Large intestine (tissue), 12 donors: ENCODE measurements at places on chromosomes 4 and X.
A peak's percentile ranks its signal among the peaks of the same experiment; 100 is the strongest.

- H3K36me3 ChIP-seq, result no peaks in the 10 kb centered on the region
- H3K27ac ChIP-seq, result no peak overlapping the region
- no peak for DNase-seq
Measured at GRCh38 chr4:56211202-56211601, 176.1 kb downstream of the AASDH start.

DNA sequence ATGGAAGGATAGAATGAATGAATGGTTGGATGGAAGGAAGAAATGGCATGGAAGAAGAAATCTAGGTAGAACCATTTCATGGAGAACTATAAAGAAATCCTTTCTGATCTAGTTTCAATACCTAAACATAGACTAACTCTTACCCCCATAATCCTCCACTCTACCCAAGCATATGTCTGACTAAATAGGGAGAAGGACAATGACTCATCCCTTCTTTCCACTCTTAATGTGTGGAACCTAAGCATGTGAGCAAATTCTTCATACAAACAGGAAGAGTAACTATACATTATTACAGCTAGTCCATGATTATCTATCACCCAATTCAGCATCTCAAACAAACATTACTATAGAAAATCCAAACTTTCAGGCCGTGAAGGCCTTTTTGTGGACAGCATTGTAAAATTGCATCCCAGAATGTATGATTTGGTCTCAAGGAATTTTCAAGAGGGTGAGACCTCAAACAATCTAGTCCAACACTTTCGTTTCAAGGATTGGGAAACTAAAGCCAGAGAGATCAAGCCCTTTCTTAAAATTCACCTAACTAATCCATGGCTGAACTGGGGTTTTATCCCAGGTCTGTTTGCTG lies 11.2 kb downstream of the C1QTNF7 start:
- H3K4me3 ChIP-seq, result no peak overlapping the region
- no peak overlapping the region for H3K27ac ChIP-seq

DNA sequence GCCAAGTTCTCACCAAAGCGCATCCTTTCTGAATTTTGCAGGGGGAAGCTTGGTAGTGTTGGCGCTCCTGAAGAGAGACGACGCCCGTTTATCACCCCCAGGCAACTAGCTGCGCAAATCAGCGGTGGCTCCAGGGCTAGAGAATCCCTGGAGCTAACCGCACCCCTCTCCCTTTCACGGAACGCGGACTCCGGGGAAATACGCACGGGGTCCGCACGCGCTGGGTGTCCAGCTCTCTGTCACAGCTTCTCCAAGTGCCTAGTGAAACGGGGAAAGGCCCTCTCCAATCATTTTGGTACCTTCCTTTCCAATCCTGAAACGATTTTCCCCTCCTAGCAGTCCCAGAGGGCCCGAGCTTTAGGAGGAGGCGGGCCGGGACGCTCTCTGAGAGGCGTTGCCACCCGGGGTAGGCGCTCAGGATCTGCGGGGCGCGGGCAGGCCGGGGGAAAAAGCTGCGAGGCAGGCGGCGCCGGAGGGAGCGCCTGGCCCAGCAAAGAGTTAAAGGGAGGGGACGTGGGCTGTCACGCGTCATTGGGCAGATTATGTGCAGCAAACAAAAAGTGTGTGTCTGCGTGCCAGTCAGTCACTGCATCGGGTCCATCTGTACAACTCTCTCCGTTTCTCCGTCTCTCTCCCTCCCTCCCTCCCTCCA lies at the start of gene PRDM8:
TSS of gene PRDM8 (plus strand) at position 582 of the 652 bp plus-strand sequence. CDS start 2,578 bp downstream, outside the sequence.
- no peak within 1 kb of the TSS for H3K27ac ChIP-seq
- H3K4me3 ChIP-seq, result no peak within 1 kb of the TSS
- DNase-seq, result no peak

DNA sequence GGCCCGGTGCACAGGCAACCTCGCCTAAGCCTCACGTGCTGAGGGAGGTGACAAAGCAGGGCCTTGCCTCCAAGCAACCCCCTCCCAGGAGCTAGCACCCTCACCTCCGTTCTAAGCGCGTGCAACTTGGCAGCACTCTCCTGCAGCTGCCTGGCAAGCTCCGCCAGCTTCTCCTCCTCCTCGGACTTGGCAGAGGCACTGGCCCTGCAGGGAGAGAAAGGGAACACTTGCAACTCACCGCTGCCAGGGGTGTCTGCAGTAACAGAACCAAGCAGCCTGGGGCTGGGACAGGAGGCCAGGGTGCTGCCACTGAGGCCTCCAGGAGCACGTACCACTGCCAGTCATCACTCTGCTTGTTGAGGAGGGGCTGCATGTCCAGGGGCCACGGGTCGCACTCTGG lies 10.3 kb upstream of the TREX2 start:
- H3K27me3 ChIP-seq, result no peaks in the 10 kb centered on the region
- no peaks in the 10 kb centered on the region for H3K4me1 ChIP-seq
- no peak overlapping the region for H3K4me3 ChIP-seq
- H3K36me3 ChIP-seq, result peaks cover 10% of the 10 kb centered on the region
- DNase-seq, result no peak

- H3K36me3 ChIP-seq, result no peaks in the 10 kb centered on the region
- H3K27ac ChIP-seq, result no peak overlapping the region
- no peaks in the 10 kb centered on the region for H3K4me1 ChIP-seq
- no peak for DNase-seq
Measured at GRCh38 chr4:120025516-120025915, 41.1 kb downstream of the MAD2L1 start.

DNA sequence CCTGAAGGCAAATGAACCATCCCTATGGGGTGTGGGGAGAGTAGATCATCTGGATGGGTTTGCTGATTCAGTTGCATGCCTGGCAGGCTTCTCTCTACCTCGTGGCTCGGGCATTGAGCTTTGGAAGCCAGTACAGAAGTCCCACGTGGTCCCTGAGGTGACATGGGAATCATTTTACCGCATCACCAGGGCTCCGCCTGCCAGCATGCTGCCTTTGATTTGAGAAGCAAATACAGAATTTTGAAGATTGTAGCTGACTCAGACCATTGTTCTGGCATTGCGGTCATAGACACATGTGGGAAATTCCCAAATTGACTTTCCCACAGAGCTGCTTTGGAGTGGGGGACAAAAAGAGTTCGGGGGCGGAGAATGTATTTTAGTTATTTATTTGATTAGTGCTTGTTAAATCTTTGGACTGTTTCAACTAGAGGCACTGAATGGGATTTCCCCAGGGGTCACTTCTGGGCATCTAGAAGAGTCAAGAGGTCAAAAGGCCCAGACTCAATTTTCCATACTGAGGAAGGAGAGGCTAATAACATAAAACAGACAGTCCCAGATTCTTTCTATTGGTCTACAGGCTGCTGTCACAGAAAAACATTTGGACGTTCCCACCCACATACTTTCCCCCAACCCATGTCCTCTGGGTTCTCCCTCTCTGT lies 79.3 kb downstream of the NHSL2 start:
- H3K4me1 ChIP-seq, result no peaks in the 10 kb centered on the region
- H3K27me3 ChIP-seq, result no peaks in the 10 kb centered on the region
- no peaks in the 10 kb centered on the region for H3K36me3 ChIP-seq
- no peak for DNase-seq

GRCh38 chrX:24081661-24082154 lies 27.0 kb downstream of the EIF2S3 start:
- no peak overlapping the region for H3K4me3 ChIP-seq
- H3K4me1 ChIP-seq, result no peaks in the 10 kb centered on the region
- no peak overlapping the region for H3K27ac ChIP-seq
- DNase-seq, result peak; percentile 36

- H3K27ac ChIP-seq, result no peak overlapping the region
- peak; percentile 20 for DNase-seq
- H3K4me1 ChIP-seq, result no peaks in the 10 kb centered on the region
- no peaks in the 10 kb centered on the region for H3K36me3 ChIP-seq
- no peak overlapping the region for H3K4me3 ChIP-seq
Measured at GRCh38 chrX:64265265-64265664, 34.9 kb upstream of the ASB12 start.

GRCh38 chr4:5098176-5098575 lies 46.9 kb downstream of the STK32B start:
- no peak overlapping the region for H3K4me3 ChIP-seq
- no peaks in the 10 kb centered on the region for H3K36me3 ChIP-seq
- no peaks in the 10 kb centered on the region for H3K4me1 ChIP-seq
- no peaks in the 10 kb centered on the region for H3K27me3 ChIP-seq
- no peak overlapping the region for H3K27ac ChIP-seq
- DNase-seq, result no peak

- no peaks in the 10 kb centered on the region for H3K27me3 ChIP-seq
- H3K36me3 ChIP-seq, result no peaks in the 10 kb centered on the region
- peak; percentile 70 for DNase-seq
- peak overlapping the region; percentile 77 for H3K27ac ChIP-seq
- no peak overlapping the region for H3K4me3 ChIP-seq
Measured at GRCh38 chrX:48794911-48795515, 6.9 kb upstream of the HDAC6 start.

GRCh38 chr4:82084747-82085146 lies 289.0 kb downstream of the HNRNPD start:
- H3K36me3 ChIP-seq, result no peaks in the 10 kb centered on the region
- no peak overlapping the region for H3K4me3 ChIP-seq
- no peak for DNase-seq

- no peak overlapping the region for H3K27ac ChIP-seq
- no peaks in the 10 kb centered on the region for H3K36me3 ChIP-seq
- H3K27me3 ChIP-seq, result no peaks in the 10 kb centered on the region
- H3K4me3 ChIP-seq, result no peak overlapping the region
- no peak for DNase-seq
Measured at GRCh38 chrX:150842198-150842685, 56.2 kb downstream of the CD99L2 start.

- no peak for DNase-seq
- no peaks in the 10 kb centered on the region for H3K27me3 ChIP-seq
- H3K27ac ChIP-seq, result no peak overlapping the region
- H3K4me3 ChIP-seq, result no peak overlapping the region
- H3K4me1 ChIP-seq, result no peaks in the 10 kb centered on the region
Measured at GRCh38 chrX:39499996-39500395, 597.8 kb downstream of the BCOR start.

- H3K4me1 ChIP-seq, result no peaks in the 10 kb centered on the region
- no peaks in the 10 kb centered on the region for H3K27me3 ChIP-seq
- H3K4me3 ChIP-seq, result no peak overlapping the region
- no peak overlapping the region for H3K27ac ChIP-seq
Measured at GRCh38 chr4:63717384-63717783, 691.9 kb downstream of the TECRL start.

DNA sequence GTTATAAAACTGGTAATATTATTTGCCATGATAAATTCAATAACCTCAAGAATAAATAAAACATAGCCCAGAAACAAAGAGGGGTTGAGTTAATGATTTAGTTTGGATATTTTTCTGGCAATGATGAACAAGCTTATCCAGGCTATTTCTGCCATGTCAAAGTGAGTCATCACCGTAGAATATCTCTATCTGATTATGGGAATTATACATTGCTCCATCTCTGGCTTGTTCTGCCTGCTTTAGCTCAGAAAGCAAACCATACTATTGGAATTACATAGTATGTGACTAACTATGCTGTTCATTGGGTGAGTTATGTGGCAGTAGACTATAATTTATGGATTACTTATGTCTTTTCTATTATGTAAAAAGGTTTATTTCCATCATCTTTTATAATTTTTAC lies 680.1 kb upstream of the AADAT start:
- H3K27ac ChIP-seq, result no peak overlapping the region
- H3K4me3 ChIP-seq, result no peak overlapping the region
- no peak for DNase-seq
- H3K27me3 ChIP-seq, result no peaks in the 10 kb centered on the region
- no peaks in the 10 kb centered on the region for H3K36me3 ChIP-seq

- H3K27me3 ChIP-seq, result no peaks in the 10 kb centered on the region
- no peaks in the 10 kb centered on the region for H3K4me1 ChIP-seq
- H3K36me3 ChIP-seq, result peaks cover 8% of the 10 kb centered on the region
- no peak overlapping the region for H3K27ac ChIP-seq
- DNase-seq, result no peak
Measured at GRCh38 chr4:77877771-77878565, 15.3 kb downstream of the MRPL1 start.

DNA sequence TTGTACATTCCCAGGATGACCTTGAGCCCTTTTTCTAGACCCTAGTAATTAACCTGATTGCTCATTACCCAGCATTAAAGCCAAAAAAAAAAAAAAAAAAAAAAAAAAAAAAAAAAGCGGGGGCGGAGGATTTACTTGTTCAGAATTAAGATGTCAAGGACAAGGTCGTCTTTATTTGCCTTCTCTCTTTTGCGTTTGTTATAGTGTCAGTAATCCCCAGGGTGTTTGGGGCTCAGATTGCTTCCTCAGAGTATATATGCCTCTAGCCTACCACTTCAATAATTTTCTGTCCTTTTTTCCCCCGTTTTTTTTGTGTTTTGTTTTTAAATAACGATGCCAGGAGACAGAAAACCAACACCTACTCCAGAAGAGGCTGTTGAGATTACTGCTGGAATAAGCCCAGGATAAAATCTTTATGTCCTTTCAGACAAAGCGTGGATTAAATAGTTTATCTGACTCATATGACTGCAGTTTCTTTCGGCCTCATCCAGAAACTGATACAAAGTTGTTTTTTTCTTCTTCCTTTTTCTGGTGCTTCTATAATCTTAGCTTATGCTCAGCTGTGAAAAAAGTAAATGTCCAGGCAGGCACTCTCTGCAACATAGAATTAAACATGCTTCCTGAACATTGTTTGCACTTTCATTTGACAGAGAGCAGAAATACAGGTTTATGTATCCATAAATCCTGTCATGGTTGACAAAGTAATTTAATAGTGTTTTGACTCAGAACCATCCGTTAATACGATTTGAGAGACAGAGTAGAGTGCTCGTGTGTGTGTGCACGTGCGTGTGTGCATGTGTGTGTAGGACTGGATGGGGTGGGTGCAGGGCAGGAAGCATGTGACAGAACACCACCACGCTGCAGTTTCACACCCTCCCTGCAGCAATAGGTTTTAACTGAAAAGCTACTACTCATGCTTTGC lies 138.6 kb downstream of the AFF1 start:
- DNase-seq, result peak; percentile 55
- H3K27me3 ChIP-seq, result no peaks in the 10 kb centered on the region
- H3K27ac ChIP-seq, result peak overlapping the region; percentile 45
- no peaks in the 10 kb centered on the region for H3K36me3 ChIP-seq
- no peak overlapping the region for H3K4me3 ChIP-seq

DNA sequence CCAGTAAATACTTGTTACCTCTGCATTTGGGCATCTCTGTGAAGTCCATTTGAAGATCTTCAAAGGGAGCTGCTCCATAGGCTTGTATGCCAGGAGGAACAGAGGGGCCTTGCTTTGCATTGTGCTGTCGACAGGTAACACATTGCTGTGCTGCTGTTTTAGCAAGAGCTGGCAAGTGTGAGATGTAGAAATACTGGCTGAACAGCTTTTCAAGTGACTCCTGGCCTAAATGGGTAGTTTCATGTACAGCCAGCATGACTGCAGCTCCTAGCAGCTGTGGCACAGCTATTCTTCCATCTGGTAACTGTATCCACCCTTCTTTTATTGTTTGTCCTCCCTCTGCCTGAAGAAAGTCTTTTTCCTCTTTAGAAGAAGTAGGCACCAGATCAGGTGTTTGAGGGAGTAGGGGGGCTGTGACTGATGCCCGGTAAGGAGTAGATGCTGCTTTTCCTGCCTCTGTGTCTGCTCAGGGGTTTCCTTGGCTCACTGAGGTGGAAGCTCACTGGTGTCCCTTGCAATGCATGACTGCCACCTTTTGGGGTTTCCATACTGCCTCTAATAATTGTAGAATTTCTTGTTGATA lies 965.3 kb downstream of the CCSER1 start:
- no peaks in the 10 kb centered on the region for H3K4me1 ChIP-seq
- no peak overlapping the region for H3K27ac ChIP-seq
- DNase-seq, result no peak
- H3K27me3 ChIP-seq, result no peaks in the 10 kb centered on the region
- no peaks in the 10 kb centered on the region for H3K36me3 ChIP-seq
- no peak overlapping the region for H3K4me3 ChIP-seq
